ENCODE measurements at places on chromosomes 1 and 21.

DNA sequence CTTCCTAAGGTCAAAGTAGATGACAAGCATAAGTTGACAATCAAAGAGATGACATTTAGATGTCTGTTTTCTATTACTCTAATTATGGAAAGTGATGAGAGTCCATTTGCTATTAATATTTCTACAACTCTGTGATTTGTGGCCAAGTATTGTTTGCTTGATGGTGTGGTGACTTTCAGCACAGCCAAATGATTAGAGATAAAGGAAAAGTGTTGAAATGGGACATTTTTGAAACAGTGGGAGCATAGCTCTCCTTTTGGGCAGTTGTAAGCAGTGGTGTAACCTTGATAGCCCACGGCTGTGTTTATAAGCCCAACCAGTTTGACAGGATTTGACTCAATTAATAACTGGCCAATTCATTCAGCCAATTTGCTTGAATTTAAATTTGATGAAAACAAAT lies 31.6 kb downstream of the ZC3H11B start:
- DNase-seq: no peak

DNA sequence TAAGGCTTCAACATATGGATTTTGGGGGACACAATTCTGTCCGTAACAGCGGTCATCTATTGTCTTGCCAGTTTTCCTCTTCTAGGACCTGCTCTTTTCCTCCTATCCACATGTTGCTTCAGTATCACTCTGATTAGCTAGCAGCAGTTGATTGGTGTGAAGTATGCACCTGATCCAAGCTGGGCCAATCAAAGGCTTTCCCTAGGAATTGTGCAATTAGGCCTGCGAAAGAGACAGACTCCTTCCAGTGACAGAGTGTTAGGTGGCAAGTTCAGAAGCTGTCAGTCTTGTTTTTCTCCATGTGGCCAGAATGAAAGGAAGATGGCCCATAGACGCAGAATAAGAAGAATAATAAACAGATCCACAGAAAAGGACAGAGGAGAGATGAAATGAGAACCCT lies 34.1 kb upstream of the IL12RB2 start:
- no peak for DNase-seq

- DNase-seq: no peak
Measured at GRCh38 chr1:14891991-14892390, 261.6 kb upstream of the TMEM51 start.

- DNase-seq: no peak
Measured at GRCh38 chr1:31574749-31575368, 1.5 kb upstream of the TINAGL1 start.

GRCh38 chr1:43205671-43206070 lies 33.5 kb downstream of the CFAP57 start:
- DNase-seq: no peak

DNA sequence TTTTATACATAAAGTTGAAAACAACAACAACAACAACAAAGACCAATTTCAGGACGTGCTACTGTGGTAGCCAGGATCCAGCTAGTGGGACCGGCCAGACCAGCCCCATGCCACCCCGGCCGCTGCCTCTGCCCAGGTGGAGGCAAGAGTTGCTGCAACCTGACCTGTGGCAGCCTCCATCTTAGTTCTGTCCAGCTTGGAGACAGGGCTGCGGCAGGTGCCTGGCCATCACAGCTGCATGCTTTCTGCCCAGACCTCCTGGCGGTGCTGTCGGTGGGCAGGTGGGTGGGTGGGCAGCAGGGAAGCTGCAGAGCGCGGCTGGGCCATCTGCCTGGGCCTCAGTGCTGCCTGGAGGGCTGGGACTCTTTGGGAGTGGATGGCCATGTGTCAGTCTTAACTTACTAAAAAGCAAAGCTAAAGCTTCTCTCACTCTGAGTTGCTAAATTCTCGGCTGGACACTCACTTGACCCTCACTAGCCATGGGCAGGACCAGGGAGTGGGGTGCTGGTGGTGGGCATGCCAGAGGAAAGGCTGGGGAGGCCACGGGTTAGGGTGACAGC lies 38.6 kb downstream of the KIAA1614 start:
- no peak for DNase-seq

- DNase-seq: no peak
Measured at GRCh38 chr1:246153796-246154212, 353.3 kb downstream of the SMYD3 start.

- DNase-seq: no peak
Measured at GRCh38 chr1:96361961-96362360, 359.6 kb upstream of the PTBP2 start.

DNA sequence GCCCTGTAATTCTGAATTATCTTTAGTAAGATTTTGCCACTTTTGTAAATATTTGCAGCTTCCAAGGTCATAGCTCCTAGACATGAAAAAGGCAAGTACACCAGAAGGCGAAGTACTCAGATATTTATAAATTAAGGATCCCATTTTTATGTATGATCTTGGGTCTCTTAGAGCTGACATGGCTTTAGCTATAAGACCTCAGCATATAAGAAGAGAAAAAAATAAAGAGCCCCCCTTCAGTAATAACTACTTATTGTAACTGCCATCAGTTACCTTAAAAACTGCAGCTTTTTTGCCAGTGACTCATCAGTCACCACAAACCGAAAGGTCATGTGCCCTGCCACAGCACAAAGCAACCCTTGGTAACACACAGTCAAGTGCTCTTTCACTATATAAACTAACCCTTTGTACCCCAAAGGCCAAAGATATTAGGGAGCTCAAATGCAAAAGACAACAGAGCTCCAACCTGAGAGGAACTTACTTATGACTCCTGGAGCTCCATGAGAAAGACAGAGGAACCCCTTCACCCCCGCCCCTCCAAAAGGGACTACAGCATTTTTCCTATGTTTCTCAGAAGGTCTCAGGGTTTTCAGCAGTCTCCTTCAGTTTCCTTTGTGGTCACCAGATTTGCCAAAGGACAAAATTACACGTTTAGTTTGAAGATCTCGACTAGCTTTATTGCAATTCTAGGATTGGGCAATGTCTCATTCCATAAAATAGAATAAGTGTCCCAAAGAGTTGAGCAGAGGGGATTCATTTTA lies 219.8 kb upstream of the DUSP10 start:
- peak; percentile 53 for DNase-seq

DNA sequence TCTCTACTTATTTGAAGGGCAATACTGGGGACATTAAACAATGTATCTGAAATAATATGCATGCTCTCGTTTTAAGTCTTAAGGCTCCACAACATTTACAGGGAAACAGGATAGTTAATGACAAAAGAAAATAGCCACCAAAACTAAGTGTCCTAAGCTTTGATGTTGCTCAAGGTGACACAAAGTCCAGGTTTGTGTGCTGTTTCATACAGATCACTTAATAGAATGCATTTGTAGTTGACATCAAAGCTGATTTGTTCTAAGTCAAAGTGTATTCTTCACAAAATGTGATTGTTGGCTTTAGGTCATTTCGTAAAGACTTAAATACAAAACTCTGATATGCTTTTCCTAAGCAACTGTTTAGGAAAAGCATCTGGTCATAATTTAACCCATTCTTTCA lies 37.5 kb upstream of the MTR start:
- DNase-seq: no peak

DNA sequence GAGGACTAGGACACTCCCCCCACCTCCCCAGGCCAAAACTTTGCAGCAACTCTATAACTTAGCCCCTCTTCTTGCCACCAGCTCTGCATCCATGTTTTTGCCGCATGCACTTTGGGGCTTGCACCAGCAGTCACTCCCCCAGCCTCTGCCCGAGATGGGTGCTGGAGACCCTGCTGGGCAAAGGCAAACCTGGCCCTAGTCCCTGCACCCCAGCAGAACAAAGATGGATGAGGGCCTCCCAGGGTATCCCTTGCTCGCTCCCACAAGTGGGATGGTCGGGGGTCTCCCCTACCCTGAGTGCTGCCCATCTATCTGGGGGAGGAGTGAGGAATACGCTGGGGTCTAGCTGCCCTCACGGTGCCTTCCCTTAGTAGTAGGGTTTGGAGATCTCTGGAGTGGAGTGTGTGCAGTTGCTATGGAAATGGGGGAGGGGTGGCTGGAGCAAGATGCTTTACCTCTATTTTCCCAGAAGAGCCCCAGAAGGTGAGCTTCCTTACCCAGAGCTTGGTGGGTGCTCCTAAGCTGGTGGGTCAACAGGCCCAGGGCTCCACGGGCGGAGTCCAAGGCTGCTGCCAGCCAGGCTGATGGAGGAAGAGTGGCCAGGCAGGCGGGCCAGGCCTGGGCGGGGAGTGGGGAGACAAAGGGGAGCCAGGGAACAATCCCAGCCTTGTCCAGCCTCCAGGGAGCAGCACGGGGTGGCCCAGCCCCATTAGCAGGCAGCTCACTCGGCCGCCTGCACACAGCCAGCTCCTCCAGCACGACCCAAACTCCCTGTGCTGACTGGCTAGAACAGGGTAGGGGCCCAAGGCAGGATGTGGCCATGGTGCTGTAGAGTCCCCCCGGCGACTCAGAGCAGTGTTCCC lies at the start of gene PAQR6:
PAQR6 (minus strand) TSS at position 597 of the 863 bp plus-strand sequence. CDS start 1,325 bp downstream, outside the sequence.
- DNase-seq: no peak

DNA sequence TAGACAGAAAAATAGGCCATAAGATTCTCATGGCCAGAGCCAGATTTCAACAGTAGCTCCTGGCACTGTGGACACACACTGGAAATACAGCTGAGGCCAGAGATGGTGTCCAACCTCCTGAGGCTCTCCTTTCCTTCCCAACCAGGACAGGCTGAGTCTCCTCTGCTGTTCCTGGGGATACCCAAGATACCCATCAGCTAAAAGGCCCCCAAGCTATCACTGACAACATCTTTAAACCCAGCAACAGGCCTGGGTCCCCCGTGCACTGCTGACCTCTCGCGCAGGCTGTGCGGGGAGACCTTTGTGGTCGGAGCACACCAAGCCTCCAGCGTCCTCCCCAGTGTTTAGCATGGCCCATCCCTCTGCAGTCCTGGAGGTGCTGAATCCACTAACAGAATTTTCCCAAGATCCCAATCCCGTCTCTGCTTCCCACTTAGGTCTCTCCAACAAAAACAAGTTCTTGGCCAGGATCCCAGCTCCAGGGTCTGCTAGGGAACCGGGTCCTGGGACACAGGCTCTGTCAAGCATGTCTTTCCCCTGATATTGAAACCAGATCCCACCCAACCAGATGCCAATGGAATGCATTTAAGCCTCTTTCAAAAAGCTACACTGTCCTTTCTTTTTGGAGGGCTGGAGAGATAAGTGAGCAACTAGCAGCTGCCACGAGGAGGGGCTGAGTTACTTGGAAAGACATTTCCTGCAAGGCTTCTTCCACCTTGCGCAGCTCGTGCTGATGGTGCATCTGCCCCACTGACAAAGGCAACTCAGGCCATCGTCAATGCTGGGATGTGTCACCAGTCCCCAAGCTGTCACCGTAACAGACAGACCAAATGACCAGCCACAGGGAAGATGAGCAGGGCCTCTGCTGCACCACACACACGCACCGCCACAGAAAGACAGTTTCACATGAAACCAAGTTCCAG lies 73.2 kb downstream of the BCAR3 start:
- no peak for DNase-seq

DNA sequence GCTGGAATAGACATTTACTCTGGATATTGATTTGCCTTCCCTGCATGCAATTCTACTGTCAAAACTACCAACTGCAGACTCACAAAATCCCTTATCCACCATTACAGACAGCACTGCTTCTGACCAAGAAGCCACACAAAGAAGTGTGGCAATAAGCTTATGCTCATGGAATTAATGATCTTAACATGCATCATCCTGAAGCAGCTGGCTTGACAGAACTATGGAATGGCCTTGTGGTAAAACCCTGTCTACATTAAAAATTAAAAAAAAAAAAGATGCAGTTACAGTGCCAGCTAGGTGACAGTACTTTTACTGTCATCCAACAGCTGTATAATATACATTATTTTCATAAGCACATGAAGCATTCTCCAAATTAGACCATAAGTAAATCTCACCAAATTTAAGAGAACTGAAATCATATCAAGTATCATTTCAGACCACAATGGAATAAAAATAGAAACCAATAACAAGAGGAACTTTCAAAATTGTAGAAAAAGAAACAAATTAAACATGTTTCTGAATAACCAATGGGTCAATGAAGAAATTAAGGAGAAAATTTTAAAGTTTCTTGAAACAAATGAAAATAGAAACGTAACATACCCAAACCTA lies 70.7 kb downstream of the SCMH1 start:
- no peak for DNase-seq

- no peak for DNase-seq
Measured at GRCh38 chr1:28437924-28438699, 67.7 kb upstream of the RCC1 start.

DNA sequence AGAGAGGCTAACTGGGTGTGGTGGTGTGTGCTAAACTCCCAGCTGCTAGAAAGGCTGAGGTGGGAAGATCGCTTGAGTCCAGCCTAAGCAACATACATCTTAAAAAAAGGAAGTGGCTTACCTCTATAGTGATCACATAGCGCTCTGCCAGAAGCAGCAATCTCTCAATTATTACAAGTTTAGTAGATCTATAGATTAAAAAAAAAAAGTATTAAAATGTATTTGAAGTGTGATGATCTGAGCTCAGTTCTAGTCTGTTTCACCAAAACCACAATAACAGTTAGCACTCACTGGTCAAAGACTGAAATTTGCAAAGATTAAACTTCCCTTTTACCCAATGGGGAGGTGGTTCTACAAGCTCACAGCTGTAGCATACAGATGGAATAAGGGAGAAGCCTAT lies 76.3 kb downstream of the USP24 start:
- no peak for DNase-seq

GRCh38 chr1:165073185-165074007 lies 283.1 kb downstream of the LMX1A start:
- DNase-seq: no peak

DNA sequence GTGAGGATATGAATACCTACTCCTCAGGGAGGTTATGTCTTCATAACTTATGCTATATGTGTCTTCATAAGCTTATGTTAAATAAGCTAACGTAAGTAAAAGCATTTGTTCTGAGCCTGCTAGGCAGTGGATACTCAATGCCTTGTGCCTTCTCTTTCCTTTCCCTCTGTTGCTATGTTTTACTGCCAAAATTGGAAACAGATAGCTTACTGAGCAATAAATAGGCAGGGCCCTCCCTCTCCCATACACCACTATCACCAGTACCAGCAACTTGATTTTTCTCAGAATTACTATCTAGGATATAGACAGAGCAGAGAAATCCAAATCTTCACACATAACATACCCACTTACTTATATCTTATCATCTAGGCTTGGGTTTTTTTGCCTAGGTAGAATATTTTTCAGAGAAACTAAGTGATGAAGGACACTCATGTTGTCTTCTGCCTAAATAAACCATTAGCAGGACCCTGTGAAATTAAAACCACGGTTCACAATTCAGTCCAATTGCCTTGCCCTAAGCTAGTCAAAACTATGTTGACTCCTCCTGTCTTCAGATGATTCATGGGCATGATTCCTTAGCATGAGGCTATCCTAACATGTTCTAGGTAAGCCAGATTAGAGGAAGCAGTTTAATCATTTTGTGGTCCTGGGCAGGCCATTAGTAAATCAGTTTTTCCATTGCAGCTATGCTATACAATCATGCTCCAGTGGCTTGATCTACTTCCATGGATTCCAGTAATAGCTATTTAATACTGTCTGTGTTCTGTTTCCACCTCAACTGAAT lies 15.9 kb upstream of the LRRC8C start:
- no peak for DNase-seq

- no peak for DNase-seq
Measured at GRCh38 chr1:159828176-159828575, 1.5 kb downstream of the SLAMF8 start.

Data from activated CD8-positive, alpha-beta memory T cell treated with anti-CD3 and anti-CD28 coated beads for 4 hours (primary cell).